ENCODE measurements at places on chromosomes 3 and 15.
A peak's percentile ranks its signal among the peaks of the same experiment; 100 is the strongest.

DNA sequence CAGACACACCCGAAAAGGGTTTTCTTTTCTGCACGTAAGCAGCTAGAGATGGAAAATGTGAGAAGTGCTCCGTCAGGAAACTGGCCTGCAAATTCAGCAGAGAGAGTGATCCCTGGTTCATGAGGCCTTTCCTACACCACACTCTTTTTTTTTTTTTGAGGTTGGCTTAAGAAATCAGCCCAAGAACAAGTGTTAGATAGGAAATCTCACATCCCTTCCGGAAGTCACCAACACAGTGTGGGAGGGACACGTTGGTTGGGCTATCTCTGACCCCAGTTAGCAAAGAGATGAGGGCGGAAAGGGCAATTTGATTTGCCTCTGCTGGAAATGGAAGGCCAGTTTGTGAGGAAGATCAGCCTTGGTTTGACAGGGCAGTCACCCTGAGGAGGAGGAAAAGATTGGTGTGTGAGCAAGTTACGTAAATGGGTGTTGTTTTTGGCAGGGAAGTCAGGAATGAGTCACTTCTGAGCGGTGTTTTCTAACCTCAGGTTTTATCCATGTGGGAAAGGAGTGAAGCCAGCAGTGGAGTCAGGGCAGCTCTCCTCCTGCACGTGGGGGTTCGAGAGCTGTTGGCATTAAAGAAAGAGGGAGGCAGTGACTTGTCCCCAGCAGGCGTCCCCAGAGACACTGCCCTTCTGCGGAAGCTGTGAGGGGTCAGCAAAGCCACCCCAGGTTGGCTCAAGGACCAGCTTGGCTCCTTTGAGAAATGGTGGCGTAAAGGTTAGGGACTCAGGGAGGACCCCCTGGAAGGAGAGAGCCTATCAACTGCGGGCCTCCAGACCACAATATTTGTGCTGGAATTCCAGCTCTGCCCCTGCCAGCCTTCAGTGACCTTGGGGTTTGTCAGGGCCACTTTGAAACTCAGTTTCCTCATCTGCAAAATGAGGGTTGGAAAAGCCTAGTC, 237.6 kb upstream of the BHLHE40 start:
- no peak for DNase-seq

GRCh38 chr3:150745832-150746231, 17.1 kb downstream of the SIAH2 start:
- no peak for DNase-seq

GRCh38 chr3:164155400-164155799, 922.9 kb downstream of the SI start:
- DNase-seq, result no peak

GRCh38 chr3:72606005-72606800, 242.0 kb downstream of the SHQ1 start:
- DNase-seq, result no peak

DNA sequence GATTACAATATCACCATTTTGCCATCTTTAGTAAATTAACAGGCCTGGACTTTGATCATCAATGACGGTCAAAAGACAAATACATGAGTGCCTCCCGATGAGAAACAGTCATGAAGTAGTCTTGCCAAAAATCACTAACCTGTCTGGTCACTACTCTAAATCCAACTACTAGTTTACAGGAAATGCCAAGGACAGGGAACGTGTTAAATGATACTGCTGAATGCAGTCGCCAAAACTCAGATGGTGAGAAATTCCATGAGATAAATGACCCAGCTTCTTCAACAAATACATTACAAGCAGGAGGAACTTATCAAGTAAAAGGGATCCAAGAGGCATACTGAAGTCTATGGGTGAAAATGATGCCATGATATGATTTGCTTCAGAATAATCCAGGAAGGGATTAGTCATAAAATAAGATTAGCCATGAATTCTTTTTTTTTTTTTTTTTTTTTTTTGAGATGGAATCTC, 35.8 kb upstream of the ATP13A3 start:
- no peak for DNase-seq

- no peak for DNase-seq
Observed at GRCh38 chr3:59212128-59212779, 162.4 kb upstream of the CFAP20DC start.

- DNase-seq, result no peak
Observed at GRCh38 chr3:169509780-169510692, 153.5 kb downstream of the MECOM start.

GRCh38 chr3:8886546-8886945, 76.7 kb downstream of the RAD18 start:
- no peak for DNase-seq

DNA sequence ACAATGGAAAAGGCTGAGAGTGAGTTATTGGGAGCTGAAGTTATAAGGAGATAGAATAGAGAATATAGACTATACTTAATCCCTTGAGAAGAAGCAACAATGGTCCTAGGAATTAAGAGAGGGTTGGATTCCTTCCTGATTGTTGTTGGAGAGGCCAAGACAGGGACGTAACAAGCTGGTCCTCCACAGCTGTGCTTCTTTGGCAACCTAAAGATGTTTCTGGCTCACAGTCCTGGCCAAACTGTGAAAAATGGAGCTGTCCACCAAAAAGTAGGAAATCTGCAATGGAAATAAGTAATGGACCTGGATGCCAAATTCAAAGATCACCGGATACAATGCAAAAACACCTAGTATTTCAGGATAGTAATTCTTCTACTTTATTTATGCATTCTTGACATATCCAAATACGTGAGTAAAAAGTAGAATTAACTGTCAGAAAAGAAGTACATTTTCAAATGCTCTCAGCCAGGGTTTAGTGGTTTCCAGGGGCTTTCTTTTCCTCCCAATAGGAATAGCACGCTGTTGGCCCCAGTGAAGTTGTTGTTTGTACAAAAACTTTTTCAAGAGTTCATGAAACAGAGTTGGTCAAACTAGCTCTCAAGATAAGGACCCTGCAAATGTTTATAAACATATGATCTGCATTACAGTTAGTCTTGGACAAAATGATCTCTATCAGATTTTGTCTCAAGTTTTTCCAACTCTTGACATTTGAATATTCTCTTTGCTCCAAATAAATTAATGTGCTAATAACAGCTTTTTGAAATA, 28.3 kb downstream of the CERS3 start:
- no peak for DNase-seq

DNA sequence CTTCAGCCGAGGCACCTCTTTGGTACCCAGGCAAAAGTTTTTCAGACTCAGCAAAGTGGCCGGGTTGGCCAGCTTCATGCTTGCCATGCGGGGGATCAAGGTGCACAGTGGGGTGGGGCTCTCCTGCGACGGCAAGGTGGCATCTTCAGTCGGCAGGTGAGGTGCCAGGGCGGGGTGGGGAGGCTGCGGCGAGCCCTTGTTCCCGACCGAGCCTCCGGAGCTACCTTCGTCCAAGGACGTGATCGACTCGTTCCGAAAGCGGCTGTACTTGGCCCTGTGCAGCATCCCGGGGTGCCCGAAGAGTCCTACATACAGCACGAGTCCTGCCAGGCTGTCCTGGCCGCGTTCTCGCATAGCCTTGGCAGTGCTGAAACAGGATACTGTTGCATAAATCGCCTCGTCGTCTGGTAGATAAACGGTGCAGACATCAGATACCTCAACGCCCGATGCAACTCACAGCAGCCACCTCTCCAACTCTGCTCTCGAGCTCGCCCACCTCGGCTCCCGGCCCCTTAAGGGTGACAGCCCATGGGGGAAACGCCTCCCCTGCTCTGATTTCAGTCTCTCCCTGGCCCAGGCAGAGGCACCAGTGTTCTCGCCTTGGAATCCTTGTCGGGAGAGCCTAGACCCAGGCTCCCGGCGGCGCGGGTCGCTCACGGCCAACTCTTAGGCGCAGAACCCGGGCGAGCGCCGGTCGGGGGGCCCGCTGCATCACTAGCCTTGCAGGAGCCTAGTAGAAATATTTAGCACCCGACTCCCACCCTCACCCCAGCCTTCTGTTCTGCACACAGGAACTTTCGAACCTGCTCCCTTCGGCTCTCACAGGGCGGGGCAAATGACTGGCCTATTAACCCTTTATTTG, 826 bp downstream of the SHC4 start:
- DNase-seq, result no peak

- no peak for DNase-seq
Observed at GRCh38 chr15:69790632-69791031, 307.1 kb downstream of the TLE3 start.

DNA sequence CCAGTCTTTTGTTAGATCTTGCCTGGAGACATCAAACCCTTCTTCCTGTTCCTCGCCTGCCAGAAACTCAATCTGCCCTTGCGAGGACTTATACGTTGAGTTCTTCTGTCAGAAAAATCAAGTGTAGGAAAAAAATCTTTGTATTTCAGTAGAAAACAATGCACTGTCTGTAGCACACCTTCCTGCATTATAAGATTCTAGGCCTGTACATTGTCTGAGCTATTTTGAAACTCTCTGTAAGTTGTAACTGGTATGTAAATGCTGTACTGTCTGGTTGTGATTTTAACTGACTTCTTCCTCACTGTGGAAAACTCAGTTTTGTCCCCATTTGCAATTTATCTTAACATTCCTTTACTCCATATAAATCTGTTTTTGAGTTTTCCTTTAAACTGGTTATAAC, 17.7 kb upstream of the XIRP1 start:
- DNase-seq, result no peak

GRCh38 chr3:44476963-44477311, 533 bp downstream of the ZNF445 start:
- DNase-seq, result no peak

- no peak for DNase-seq
Observed at GRCh38 chr15:101232677-101233076, 19.2 kb downstream of the CHSY1 start.

DNA sequence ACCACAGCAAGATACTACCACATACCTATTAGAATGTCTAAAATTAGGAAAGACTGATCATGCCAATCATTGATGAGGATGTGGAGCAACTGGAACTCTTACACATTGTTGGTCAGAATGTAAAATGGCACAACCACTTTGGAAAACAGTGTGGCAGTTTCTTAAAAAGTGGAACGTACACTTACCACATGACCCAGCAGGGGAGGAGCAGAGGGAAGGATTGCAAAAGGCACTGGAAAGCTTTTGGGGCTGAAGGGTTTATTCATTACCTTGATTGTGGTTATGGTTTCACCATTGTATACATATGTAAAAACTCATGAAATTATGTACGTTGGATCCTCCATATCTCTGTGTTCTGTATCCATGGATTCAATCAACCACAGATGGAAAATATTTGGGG, 3.3 kb upstream of the EHD4 start:
- DNase-seq, result no peak

- DNase-seq, result no peak
Observed at GRCh38 chr3:171643681-171644080, 166.6 kb downstream of the PLD1 start.

DNA sequence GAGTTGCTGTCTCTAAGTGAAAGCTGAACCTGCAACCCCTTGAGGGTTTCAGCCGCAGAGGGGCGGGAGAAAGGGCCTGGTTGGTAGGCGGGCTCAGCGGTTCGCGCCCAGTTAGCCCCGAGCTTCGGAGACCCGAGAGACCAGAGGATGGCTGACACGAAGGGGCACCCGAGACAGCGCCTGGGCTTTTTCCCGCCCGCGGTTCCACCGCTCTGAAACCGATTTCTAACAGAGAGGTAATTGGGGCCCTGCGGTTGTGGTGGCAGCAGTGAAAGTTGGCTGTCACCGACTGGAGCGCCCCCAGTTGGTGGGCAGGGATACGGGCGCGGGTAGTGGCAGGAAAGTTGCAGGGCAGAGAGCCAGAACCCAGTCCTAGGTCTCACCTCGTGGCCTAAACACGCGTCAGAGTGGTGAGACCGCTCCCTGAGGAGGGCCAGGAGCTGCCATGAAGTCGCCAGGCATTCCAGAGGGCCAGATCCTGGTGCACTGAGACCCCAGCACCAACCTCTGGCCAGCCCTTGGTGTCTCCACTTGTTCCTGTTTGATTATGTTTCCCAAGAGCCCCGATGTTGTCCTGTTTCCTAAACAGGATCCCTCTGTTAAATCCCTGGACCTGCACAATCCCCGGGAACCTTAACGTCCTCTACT, 625 bp upstream of the ELL3 start:
- peak; percentile 74 for DNase-seq

GRCh38 chr3:143970773-143971358, 757 bp upstream of the DIPK2A start:
- DNase-seq, result peak; percentile 6

DNA sequence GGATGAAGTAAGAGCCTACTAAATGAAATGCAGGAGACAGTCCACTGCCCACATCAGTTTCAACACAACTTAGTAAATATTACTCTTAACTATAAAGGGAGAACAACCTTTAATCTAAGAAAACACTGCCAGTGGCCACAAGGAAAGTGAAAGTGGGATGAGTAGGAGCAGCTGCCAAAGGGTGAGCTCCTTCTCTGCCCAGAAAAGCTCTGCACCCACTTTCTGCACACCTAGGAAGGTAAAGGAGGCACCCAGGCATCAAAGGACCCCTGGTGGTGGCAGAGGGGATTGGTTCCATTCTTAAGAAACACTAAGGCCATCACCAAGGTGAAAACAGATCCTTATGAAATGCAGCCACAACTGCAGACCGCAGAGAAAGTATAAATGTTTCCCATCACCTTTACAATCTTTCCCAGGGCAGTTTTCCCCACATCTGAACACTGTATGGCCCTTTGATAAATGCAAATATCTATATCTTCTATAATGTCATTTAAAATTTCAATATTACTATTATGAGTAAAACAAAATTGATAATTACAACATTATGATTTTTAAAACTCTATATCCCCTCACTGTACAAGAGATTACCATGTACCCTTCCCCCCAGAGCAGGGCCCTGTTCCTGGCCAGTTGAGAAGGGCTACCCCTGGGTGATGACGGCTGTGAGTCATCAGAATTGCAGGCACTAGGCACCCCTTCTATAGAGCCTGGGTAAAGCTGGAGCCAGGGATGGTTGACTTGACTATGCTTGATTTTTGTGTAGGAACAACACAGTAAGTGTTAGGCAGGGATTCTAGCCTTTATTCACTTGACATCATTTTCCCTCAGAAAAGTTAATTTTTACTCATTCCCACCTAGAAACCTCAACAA, 92.0 kb downstream of the SNRK start:
- peak; percentile 60 for DNase-seq

DNA sequence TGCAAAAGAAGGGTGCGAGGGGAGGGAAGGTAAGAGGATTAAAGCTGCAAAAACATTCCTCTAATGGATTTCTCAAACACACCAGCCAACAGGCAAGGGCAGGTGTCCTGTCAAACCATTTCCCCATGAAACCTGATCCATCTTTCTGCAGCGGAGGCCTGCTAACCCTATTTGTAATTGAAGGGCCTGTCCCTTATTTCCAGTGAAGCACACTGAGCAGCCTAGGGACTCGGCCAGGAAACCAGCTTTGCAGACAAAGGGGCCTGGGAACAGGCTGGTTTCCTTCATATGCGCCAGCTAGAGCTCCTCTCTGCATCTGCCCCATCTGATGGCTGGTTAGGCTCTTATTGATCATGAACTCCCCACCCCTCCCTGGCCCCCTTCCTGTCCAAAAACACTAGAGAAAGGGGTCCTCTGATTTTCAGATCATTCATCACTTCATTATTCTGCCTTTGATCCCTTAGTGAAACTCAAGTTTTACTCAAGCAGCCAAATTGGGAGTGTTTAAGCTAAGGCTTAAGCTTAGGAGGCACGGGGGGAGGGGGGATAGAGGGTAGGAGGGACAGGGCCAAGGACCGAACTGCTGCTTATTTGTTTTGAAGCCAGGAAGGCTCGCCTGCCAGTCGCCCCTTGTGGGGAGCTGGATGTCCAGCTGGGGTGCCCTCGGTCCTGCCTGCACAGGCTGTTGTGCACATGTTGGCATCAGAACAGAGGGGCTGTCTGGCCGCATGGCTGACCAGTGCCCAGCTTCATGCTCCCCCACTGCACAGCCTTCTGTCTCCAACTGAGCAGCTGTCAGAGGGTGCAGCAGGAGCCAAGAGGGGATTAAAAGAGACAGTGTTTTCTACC, 53.1 kb downstream of the BOC start:
- no peak for DNase-seq

GRCh38 chr15:65851981-65852380, 17.3 kb upstream of the RAB11A start:
- DNase-seq, result no peak

- DNase-seq, result no peak
Observed at GRCh38 chr3:184578822-184579221, 17.2 kb downstream of the EPHB3 start.

All from stimulated activated CD4-positive, alpha-beta T cell treated with anti-CD3 and anti-CD28 coated beads, Interleukin-2, amount 100 ng/mL, for 4 hours (primary cell).